ENCODE measurements at places on chromosomes 13 and 19. TPM values are rescaled to one million over a fixed set of nuclear protein-coding genes. Genes with fewer than 3 reads are reported as not detected.

Gene CARS2
- total RNA-seq, result 66.5 TPM

- no peak for DNase-seq
These were observed 48.5 kb downstream of the GAS6 start for GRCh38 chr13:113815151-113816058.

Gene ALOX5AP
- total RNA-seq, result 21.8 TPM

GRCh38 chr13:74794147-74794546, 659.9 kb upstream of the KLF12 start:
- no peak for DNase-seq

- DNase-seq, result no peak
These were observed 25.4 kb upstream of the GPR12 start for GRCh38 chr13:26785838-26786630.

GRCh38 chr19:44232867-44233266, 20.5 kb downstream of the ZNF227 start:
- DNase-seq, result no peak

Gene FFAR1
- not detected for total RNA-seq

Gene FKRP
- total RNA-seq, result 25.2 TPM

- no peak for DNase-seq
These were observed 124.5 kb downstream of the ABCC4 start for GRCh38 chr13:95176611-95177259.

GRCh38 chr19:47417107-47417745, 2.1 kb downstream of the MEIS3 start:
- DNase-seq, result no peak

DNA sequence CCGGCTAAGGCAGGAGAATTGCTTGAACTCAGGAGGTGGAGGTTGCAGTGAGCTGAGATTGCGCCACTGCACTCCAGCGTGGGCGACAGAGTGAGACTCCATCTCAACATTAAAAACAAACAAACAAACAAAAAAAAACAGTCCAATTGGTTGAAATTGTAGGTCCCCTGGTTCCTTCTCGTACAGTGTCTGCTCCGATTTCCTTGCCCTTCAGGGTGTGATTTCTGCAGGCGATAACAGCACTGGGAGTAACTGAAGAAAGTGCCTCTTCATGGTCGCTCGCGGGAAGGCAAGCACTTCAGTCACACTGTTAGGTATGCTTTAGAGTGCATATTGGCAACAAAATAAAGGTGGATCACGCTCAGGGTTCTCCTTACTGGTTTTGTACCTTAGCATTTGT, 39.7 kb downstream of the TPT1 start:
- no peak for DNase-seq

Gene TSHZ3
- total RNA-seq, result 32.8 TPM

Gene MOB3A
- total RNA-seq, result 54.0 TPM

GRCh38 chr13:18944501-18945068, 237.0 kb downstream of the TUBA3C start:
- DNase-seq, result peak; percentile 35

Gene IL4I1
- 4.6 TPM for total RNA-seq

Gene ICAM5
- 1.6 TPM for total RNA-seq

GRCh38 chr19:5624741-5625278, 1.9 kb downstream of the SAFB start:
- no peak for DNase-seq

DNA sequence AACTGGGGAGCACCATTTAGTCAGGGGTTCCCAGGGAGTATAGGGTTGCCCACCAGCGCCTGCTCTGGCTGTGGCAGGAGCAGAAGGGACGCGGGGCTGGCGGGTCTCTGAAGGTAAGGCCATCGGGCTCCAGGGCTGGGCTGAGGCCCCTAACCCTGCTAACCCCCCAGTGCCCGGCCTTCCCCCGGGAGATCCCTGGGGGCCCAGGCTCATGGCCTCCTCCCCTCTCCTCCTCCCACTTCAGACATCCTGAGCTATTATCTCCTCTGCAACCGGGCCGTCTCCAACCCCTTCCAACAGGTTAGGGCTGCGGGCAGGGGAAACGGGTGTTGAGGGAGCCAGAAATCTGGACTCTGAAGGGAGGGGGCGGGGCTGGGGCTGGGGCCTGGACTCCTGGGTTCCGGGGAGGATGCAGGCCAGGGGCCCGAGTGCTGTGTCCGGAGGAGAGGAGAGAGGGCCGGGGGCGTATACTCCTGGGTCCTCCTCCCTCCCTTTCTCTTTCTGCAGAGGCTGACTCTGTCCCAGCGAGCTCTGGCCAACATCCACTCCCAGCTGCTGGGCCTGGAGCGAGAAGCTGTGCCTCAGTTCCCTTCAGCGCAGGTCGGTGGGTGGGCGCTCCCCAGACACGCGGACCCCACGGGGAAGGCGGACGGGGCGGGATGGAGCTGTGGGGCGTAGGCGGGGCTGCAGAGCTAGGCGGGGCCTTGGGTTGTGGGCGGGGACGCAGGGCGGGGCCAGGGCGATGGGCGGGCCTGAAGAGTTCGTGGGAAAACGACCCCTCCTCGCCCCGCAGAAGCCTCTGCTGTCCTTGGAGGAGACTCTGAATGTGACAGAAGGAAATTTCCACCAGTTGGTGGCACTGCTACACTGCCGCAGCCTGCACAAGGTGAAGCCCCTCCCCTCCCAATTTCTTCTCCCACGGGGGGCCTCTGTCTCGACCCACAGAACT, 15.3 kb downstream of the TTYH1 start:
- peak; percentile 84 for DNase-seq

DNA sequence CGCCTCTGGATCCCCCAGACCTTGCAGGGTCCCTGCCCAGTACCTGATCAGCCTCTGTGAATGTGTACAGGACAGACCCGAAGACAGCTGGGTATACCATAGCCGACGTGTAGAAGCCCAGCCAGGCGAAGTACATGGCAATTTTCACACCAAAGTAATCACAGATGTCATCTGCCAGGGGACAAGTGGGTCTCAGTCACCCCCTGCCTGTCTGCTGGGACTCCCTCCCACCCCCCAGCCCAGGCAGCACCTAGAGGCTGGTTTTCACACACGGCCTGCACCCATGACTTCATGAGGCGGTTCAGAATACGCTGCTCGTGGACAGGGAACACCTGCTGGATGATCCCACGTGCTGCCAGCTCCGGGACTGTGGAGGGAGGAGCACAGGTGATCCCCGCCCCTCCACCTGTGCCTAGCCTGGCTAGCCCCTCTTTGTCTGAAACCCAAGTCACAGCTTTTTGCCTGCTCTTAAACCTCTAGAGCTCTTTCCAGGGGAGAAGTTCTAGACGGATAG, 3.6 kb downstream of the ANO8 start:
- peak; percentile 57 for DNase-seq

DNA sequence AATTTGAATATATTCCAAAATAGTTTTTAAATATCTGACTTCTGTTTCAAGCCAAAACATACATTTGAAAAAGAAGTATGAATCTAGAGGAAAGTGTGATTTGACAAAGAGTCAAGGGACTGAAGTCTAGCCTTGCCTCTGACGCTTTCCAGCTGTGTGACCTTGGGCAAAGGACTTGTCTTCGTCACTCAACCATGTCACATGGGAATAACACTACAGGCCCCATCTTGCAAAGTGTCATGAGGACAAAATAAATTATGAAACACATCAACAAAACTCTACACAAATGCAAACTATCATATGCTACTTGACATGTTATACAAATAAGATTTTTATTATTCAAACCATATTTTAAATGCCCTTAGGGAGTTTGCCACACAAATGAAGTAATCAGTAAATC, 73.0 kb downstream of the CYSLTR2 start:
- DNase-seq, result no peak

GRCh38 chr13:21310220-21310619, 133.8 kb downstream of the MRPL57 start:
- no peak for DNase-seq

DNA sequence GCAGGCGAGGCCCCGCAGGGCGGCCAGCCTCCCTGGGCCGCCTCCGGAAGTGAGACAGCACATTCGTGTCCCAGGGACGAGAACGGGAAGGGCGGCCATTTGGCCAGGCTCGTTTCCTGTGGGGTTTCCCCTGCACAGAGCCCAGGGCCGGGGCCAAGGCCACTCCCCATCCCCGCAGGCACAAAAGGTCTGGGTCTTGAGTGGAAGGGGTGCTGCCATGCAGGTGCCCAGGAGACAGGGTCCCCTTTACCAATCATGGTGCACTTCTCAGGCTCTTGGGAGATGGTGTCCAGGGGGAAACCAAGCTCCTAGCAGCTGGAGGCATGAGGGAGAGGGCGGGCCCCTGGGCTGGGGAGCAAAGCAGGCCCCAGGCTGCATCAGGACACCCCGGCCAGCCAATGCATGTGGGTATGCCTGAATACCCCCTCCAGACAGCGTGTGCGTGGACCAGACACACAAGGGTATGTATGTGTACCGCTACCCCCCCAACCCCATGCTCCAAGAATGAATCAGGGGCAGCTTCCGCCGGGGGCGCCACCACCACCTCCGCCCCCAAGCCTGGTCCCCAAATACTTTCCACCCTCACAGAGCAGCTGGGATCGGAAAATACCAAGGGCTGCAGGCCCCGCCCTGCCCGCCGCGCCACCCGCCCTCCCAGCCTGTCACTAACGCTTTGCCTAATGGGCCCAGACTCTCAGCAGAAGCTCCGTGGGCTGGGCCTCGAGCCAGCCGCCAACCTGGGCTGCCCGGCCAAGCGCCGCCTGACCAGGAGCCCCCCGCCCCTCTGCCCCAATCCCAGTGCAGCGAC, 37.6 kb upstream of the NANOS3 start:
- peak; percentile 92 for DNase-seq

Gene VSTM2B
- total RNA-seq, result not detected

Gene TIMM13
- 37.3 TPM for total RNA-seq

- DNase-seq, result no peak
These were observed 198.6 kb downstream of the DCT start for GRCh38 chr13:94280845-94281244.

Gene KL
- 7.4 TPM for total RNA-seq

Gene NAPSA
- 3.4 TPM for total RNA-seq

GRCh38 chr13:114035583-114036531, 62.0 kb upstream of the C13orf46 start:
- DNase-seq, result no peak

Gene ZNF442
- total RNA-seq, result 5.4 TPM

DNA sequence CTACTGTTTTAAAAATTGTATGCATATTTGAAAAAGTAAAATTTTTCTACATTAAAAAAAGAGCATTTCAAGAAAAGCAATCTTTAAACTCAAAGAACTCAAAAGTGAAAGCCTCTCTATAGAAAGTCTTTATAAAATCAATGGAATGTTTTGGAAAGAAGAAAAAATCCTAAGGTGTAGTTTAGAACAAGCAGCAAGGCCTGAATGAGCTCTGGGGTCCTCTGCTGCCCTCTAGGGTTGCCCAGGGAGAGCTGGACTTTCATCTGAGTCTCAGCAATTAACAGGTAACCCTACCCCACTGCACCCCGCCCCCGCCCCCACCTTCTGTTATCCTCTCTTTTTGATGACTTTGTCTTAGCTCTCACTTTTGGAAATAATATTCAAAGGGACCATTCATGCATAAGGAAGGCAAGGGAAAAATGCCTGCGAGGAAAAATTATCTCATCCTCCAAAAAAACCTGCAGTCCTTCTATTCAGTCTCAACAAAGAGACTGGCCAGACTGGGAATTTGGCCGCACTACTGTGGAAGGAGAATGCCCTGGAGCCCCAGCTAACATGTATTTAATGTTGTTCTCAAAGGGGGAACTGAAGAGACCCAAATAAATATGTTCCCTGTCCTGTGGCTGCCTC, 24.1 kb downstream of the SLC25A30 start:
- DNase-seq, result no peak

DNA sequence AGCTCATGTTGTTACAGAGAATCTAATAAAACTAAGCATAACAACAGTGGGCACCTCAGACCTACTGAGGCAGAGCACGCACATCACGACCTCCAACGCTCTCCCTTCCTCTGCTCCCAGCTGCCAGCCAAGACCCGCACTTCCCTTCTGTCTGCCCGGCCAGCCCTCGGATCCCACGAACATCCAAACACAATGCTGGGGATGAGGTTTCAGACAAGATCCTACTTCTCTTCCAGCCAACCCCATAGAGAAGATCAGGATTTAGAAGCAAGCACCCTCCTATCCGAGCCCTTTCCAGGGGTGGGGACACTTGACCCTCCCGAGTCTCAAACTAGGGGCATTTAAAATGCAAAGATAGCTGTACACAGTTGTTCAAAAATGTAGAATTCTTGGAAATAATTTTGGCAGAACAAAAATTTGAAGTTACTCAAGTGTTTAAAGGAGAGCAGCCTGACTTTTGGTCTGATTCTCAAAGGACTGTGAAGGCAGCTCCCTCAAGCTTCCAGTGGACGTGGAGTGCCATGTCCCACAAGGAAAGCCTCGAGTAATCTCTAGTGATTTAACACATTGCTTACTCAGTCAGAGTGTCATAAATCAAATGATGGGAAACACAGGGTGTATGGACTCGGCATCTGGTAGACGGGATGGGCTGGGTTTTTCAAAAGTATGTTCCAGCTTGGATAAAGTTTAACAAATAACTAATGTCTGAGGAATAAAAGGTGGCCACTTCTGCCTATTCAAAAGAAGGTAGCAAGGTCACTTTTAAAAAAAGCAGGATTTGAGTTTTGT, 32.8 kb downstream of the ANKRD10 start:
- DNase-seq, result no peak

GRCh38 chr13:27839809-27840467, 47.7 kb downstream of the GSX1 start:
- DNase-seq, result no peak

- no peak for DNase-seq
These were observed 1.4 kb downstream of the BST2 start for GRCh38 chr19:17404015-17404414.

Gene IFI30
- 82.2 TPM for total RNA-seq

Gene PSENEN
- total RNA-seq, result 45.6 TPM

DNA sequence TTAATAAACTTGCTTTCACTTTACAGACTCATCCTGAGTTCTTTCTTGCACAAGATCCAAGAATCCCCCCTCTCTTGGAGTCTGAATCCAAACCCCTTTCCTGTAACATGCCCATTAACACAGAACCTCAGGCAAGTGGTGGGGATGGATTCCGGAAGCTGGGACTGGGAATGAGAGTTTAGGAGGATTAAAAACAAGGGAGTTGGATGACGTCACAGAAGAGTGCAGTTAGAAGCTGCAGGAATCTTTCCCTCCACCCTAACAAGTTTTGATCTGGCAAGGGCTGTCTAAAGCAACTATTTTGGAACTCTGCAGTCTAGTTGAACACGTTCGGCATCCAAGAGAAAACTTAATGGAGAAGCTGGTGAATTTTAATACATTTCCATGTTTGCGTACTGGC, 48.2 kb upstream of the PEPD start:
- no peak for DNase-seq

GRCh38 chr19:39599116-39599515, 3.2 kb upstream of the LGALS13 start:
- no peak for DNase-seq
